ENCODE measurements at places on chromosomes 7 and 10. TPM values are rescaled to one million over a fixed set of nuclear protein-coding genes. Genes with fewer than 3 reads are reported as not detected.

ADRB1 gene
- total RNA-seq = not detected

WDFY4 gene
- not detected for total RNA-seq

TNS3 gene
- 94.9 TPM for total RNA-seq

PLPP4 gene
- 3.4 TPM for total RNA-seq

NACAD gene
- 0.33 TPM for total RNA-seq

BNIP3 gene
- 54.7 TPM for total RNA-seq

MKX gene
- total RNA-seq = not detected

TMEM225B gene
- total RNA-seq = 1.1 TPM

ASB10 gene
- not detected for total RNA-seq

INMT gene
- not detected for total RNA-seq

CCDC146 gene
- total RNA-seq = 1.9 TPM

NKX2-3 gene
- total RNA-seq = not detected

PAX4 gene
- not detected for total RNA-seq

CYP26A1 gene
- total RNA-seq = 0.33 TPM

GIMAP1 gene
- total RNA-seq = not detected

LBX1 gene
- total RNA-seq = not detected

FBXL13 gene
- 2.0 TPM for total RNA-seq

HTR7 gene
- 0.93 TPM for total RNA-seq

SPDYE1 gene
- not detected for total RNA-seq

CCDC3 gene
- total RNA-seq = not detected

OR2A12 gene
- not detected for total RNA-seq

GIMAP8 gene
- not detected for total RNA-seq

HOXA9 gene
- not detected for total RNA-seq

INA gene
- under 0.01 TPM for total RNA-seq

ITPRID1 gene
- total RNA-seq = not detected

WDR86 gene
- not detected for total RNA-seq

LRMDA gene
- 37.8 TPM for total RNA-seq

MBLAC1 gene
- total RNA-seq = 2.3 TPM

C10orf53 gene
- total RNA-seq = not detected

OR6B1 gene
- total RNA-seq = not detected

WIPF3 gene
- not detected for total RNA-seq

CRPPA gene
- 4.7 TPM for total RNA-seq

KIAA1549 gene
- total RNA-seq = 2.2 TPM

MYH16 gene
- not detected for total RNA-seq

RAPGEF5 gene
- 2.8 TPM for total RNA-seq

PIK3AP1 gene
- total RNA-seq = under 0.01 TPM

ARMH3 gene
- total RNA-seq = 12.4 TPM

PRRT4 gene
- total RNA-seq = 2.5 TPM

HHEX gene
- total RNA-seq = 6.5 TPM

HYAL4 gene
- total RNA-seq = not detected

KLF14 gene
- not detected for total RNA-seq

SAMD9 gene
- total RNA-seq = 74.0 TPM

AGAP9 gene
- 2.9 TPM for total RNA-seq

PFKFB3 gene
- total RNA-seq = 24.7 TPM

PKD2L1 gene
- total RNA-seq = not detected

TMEM213 gene
- under 0.01 TPM for total RNA-seq

JCAD gene
- total RNA-seq = under 0.01 TPM
